Liver (tissue), 10 donors: ENCODE measurements at places on chromosomes 3 and 15. TPM values are rescaled to one million over a fixed set of nuclear protein-coding genes. Genes with fewer than 3 reads are reported as not detected.

The PLA2G4D gene
- not detected for total RNA-seq

The ZNF774 gene
- 1.0 TPM for total RNA-seq

The CGNL1 gene
- total RNA-seq, result 31.9 TPM

The UROC1 gene
- total RNA-seq, result 28.4 TPM

The ARRDC4 gene
- total RNA-seq, result 13.4 TPM

The SIDT1 gene
- total RNA-seq, result 2.2 TPM

The EPHA3 gene
- total RNA-seq, result 2.7 TPM

The SLC26A6 gene
- total RNA-seq, result 7.5 TPM

The KLF15 gene
- 103 TPM for total RNA-seq

The GHSR gene
- not detected for total RNA-seq

The TRIM71 gene
- under 0.01 TPM for total RNA-seq

DNA sequence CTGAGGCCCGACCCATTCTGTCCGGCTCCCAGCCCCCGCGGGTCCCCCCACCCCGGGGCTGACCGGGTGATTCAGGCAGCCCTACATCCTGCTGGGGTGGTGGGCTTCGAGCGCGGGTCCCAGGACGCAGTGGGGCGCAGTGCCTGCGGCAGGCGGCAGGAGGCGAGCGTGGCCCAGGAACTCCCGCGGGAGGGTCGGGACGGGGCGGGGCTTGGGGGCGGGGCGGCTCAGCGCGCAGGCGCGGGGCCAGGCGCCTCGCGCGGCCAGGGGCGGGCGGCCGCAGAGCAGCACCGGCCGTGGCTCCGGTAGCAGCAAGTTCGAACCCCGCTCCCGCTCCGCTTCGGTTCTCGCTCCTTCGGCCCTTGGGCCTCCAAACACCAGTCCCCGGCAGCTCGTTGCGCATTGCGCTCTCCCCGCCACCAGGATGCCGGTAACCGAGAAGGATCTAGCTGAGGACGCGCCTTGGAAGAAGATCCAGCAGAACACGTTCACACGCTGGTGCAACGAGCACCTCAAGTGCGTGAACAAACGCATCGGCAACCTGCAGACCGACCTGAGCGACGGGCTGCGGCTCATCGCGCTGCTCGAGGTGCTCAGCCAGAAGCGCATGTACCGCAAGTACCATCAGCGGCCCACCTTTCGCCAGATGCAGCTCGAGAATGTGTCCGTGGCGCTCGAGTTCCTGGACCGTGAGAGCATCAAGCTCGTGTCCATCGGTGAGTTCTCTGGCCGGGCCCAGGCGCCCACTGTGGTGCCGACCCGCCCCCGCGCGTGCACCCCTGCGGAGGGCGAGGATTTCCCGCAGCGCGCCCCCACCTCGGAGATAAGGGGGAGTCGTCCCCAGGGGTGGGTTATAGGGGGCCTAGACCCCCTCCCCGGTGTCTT lies at the start of gene FLNB:
TSS of gene FLNB (plus strand) at position 282 of the 885 bp plus-strand sequence. CDS start at position 425, 143 bp downstream.
- peak; percentile 90 for DNase-seq
- no peaks in the 10 kb centered on the region for H3K36me3 ChIP-seq
- H3K4me1 ChIP-seq, result peaks cover 3% of the 10 kb centered on the region
- H3K4me3 ChIP-seq, result peak within 1 kb of the TSS; percentile 99
- H3K27me3 ChIP-seq, result no peaks in the 10 kb centered on the region

DNA sequence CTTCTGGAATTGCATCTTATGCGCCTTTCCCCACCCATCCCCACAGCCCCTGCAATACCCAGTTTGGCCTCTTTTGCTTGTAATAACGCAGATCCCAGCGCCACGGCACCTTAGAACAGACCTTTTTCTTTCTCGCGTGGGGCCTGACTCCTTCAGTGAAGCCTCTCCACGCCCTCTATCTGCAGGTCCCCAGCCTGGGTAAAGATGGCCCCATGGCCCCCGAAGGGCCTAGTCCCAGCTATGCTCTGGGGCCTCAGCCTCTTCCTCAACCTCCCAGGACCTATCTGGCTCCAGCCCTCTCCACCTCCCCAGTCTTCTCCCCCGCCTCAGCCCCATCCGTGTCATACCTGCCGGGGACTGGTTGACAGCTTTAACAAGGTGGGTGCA lies 594 bp downstream of the CRELD1 start:
- H3K27ac ChIP-seq, result peak overlapping the region; percentile 87
- H3K27me3 ChIP-seq, result no peaks in the 10 kb centered on the region
- peak overlapping the region; percentile 91 for H3K4me3 ChIP-seq
- peaks cover 8% of the 10 kb centered on the region for H3K36me3 ChIP-seq

DNA sequence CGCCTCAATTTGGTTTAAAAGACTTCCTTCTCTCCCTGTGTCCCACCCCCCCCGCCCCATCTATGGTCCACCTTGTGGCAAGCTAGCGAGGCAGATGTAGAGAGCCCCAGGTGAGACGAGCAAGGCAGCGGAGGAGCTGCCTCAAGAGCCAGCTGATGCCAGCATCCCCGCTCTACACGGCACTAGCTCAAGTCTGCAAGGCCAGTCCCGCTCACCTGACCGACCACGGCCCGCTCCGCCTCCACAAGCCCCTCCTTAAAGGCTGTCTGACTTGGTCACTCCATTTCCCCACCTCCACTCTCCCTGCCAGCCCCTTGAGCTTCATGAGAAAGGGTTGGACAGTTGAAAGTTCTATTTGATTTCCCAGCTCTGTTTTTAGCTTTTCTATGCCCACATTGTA lies 56.2 kb upstream of the IGF1R start:
- H3K4me1 ChIP-seq, result no peaks in the 10 kb centered on the region
- H3K27ac ChIP-seq, result no peak overlapping the region
- no peak for DNase-seq
- H3K4me3 ChIP-seq, result no peak overlapping the region
- H3K27me3 ChIP-seq, result peaks cover 9% of the 10 kb centered on the region

GRCh38 chr3:4680871-4681300 lies 187.7 kb downstream of the ITPR1 start:
- no peak overlapping the region for H3K27ac ChIP-seq
- no peaks in the 10 kb centered on the region for H3K4me1 ChIP-seq
- no peak for DNase-seq
- H3K4me3 ChIP-seq, result no peak overlapping the region
- H3K27me3 ChIP-seq, result no peaks in the 10 kb centered on the region

GRCh38 chr3:31456373-31456772 lies 76.4 kb upstream of the STT3B start:
- H3K4me3 ChIP-seq, result no peak overlapping the region
- DNase-seq, result no peak
- no peaks in the 10 kb centered on the region for H3K27me3 ChIP-seq
- no peaks in the 10 kb centered on the region for H3K36me3 ChIP-seq
- no peak overlapping the region for H3K27ac ChIP-seq
- no peaks in the 10 kb centered on the region for H3K4me1 ChIP-seq

DNA sequence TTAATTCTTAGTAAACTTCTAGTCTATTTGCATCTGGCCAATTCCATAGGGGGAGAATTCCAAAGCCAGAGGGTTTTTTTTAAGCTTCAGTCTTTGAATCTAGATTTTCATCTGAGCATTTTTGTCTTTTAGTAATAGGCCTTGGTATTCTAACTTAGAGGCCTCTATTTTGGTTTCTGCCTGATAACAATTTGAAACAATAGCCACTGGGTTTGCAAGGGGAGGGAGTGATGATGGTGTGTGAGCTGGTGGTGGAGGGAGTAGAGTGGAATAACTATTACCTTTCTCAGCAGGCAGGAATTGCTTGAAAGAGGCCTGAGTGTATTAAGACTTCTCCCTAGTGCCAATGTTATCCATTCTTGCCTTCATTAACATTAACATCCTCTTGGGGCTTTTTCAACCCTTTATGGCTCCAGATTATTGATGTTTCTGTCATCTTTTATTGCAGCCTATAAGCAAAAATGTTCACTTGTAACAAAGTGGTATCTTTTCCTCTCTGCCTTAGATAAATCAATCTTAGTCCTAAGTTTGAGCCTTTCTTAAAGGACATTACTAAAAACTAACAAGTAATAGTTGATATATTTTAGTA lies 26.5 kb upstream of the TCF12 start:
- no peak overlapping the region for H3K27ac ChIP-seq
- H3K4me1 ChIP-seq, result peaks cover 14% of the 10 kb centered on the region
- H3K4me3 ChIP-seq, result no peak overlapping the region
- no peak for DNase-seq
- H3K27me3 ChIP-seq, result no peaks in the 10 kb centered on the region

DNA sequence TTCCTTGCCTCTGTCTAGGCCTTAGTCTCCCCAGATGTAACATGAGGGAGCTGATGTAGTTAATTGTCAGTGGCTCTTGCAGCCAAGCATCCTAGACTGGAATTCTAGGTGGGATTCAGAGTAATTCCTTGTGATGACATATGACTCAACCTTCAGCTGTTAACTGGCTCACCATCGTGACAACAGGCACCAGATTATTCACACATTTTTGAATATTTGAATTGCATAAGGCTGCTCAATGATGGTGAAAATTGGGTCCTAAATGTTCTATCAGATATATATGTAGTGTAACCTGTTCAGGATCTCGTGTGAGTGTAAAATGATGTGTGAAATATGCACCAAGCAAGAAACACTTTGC lies 405.1 kb downstream of the LPP start:
- H3K36me3 ChIP-seq, result no peaks in the 10 kb centered on the region
- H3K27me3 ChIP-seq, result no peaks in the 10 kb centered on the region
- no peak overlapping the region for H3K4me3 ChIP-seq

DNA sequence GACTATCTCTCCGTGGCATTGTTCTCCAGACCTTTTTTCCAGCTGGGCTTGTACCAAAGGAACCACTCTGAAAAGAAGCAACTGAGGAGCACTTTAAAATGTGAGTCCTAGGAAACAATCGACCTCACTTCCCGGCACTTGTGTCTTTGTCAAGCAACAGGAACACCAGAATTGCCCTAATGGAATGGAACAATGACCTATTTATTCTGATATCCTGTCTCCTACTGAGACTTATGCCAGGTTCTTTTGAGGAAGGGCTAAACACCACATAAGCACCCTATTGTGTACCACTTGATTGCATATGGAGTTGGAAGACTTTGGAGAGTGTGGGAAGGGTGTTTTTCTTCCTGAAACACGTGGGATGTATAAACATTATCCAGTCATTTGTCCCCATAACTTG lies 56.8 kb upstream of the TGFBR2 start:
- no peaks in the 10 kb centered on the region for H3K27me3 ChIP-seq
- DNase-seq, result no peak
- H3K4me1 ChIP-seq, result no peaks in the 10 kb centered on the region
- H3K36me3 ChIP-seq, result no peaks in the 10 kb centered on the region

DNA sequence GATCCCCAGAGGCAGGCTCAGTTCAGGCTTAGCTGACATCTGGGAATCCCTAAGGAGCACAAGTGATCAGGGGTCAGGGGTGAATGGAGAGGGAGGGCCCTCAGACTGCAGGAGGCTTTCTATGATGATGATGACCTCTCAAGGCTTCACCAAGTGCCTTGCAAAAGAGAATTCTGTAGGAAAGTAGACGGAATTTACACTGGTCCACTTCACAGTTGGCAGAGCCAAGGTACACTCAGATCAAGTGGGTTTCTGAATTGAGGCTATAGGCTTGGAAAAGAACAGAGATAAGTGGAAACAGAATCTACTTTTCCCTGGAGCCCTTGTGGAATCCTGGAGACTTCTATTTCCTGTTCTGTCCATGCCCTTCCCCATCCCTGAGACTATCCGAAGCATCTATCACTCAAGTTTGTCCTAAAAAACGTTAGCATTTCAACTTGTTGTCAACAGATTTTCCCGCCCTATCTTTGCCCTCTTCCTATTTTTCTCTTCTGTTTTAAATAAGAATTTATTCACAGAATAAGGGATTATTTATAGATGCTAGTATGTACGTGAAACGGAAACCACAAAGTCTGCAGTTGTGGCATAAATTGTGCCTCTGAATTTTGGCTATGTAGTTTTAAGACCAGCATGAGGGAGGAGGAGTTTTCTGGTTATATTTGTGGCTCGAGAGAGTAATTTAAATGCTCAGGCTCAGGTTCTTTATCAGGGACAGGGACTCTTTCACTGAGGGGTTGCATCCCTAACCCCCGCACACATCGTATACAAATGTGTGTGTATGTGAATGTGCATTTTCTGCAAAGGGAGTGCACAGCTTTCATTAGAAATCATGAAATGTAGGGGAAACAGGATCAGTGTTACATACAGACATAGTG lies 12.8 kb downstream of the GCSAM start:
- H3K27me3 ChIP-seq, result no peaks in the 10 kb centered on the region
- H3K4me3 ChIP-seq, result no peak overlapping the region
- H3K27ac ChIP-seq, result no peak overlapping the region
- H3K36me3 ChIP-seq, result no peaks in the 10 kb centered on the region

GRCh38 chr15:37098468-37099318 lies 1.7 kb downstream of the MEIS2 start:
- peaks cover 9% of the 10 kb centered on the region for H3K4me1 ChIP-seq
- H3K27me3 ChIP-seq, result no peaks in the 10 kb centered on the region
- peak; percentile 51 for DNase-seq
- peak overlapping the region; percentile 97 for H3K27ac ChIP-seq
- no peaks in the 10 kb centered on the region for H3K36me3 ChIP-seq

DNA sequence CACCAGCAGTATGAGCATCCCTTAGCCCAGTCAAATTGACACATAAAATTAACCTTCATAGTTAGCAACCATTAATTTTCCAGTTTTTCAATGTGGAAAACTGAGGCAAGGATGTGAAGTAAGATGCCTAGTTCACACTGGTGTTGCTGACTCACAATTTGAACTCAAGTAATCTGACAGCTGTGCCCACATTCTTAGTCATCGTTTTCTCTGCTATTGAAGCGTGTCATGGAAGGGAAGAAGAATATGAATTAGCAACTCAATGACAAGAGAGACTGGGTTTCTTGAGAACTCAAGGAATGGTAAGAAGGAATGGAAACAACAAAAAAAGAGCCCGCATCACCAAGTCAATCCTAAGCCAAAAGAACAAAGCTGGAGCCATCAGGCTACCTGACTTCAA lies 261.4 kb downstream of the EPHA3 start:
- no peak overlapping the region for H3K27ac ChIP-seq
- H3K36me3 ChIP-seq, result no peaks in the 10 kb centered on the region
- H3K27me3 ChIP-seq, result no peaks in the 10 kb centered on the region
- no peaks in the 10 kb centered on the region for H3K4me1 ChIP-seq
- H3K4me3 ChIP-seq, result no peak overlapping the region
- no peak for DNase-seq

DNA sequence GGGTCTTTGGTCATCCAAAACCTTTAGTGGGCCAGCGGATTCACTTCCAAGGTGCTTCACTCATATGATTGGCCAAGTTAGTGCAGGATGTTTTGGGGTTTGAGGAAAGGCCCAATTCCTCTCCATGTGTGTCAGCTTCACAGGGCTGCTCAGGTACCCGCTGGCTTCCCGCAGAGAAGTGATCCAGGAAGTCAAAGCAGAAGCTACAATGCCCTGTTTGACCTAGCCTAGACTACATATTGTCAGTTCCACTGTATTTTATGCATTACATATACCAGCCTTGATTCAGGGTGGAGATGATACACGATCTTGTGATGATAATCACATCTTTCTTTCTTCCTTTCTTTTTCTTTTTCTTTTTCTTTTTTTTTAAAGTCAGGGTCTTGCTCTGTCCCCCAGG lies 32.1 kb downstream of the PDE8A start:
- H3K27me3 ChIP-seq, result no peaks in the 10 kb centered on the region
- no peak for DNase-seq
- no peak overlapping the region for H3K4me3 ChIP-seq
- H3K4me1 ChIP-seq, result peaks cover 24% of the 10 kb centered on the region
- H3K27ac ChIP-seq, result no peak overlapping the region
- no peaks in the 10 kb centered on the region for H3K36me3 ChIP-seq

GRCh38 chr3:193372783-193373182 lies 5.8 kb downstream of the ATP13A5 start:
- H3K4me3 ChIP-seq, result no peak overlapping the region
- H3K4me1 ChIP-seq, result no peaks in the 10 kb centered on the region
- peaks cover 3% of the 10 kb centered on the region for H3K27me3 ChIP-seq
- H3K36me3 ChIP-seq, result no peaks in the 10 kb centered on the region
- no peak for DNase-seq

GRCh38 chr3:57192028-57192427 lies 7.8 kb downstream of the HESX1 start:
- H3K36me3 ChIP-seq, result no peaks in the 10 kb centered on the region
- H3K27ac ChIP-seq, result no peak overlapping the region
- no peaks in the 10 kb centered on the region for H3K4me1 ChIP-seq
- no peak overlapping the region for H3K4me3 ChIP-seq
- DNase-seq, result no peak
